Endothelial cell (in vitro differentiated cells): ENCODE measurements at places on chromosomes 5 and 9. TPM values are rescaled to one million over a fixed set of nuclear protein-coding genes. Genes with fewer than 3 reads are reported as not detected.

Gene UIMC1
- 40.9 TPM for total RNA-seq

Gene CCNO
- total RNA-seq = 0.15 TPM

Gene PHYHD1
- 10.3 TPM for total RNA-seq

Gene ANKRD34B
- 0.62 TPM for total RNA-seq

Gene PNPLA7
- 3.9 TPM for total RNA-seq

Gene SPATA31A3
- total RNA-seq = not detected

Gene PCDHGC5
- total RNA-seq = 2.9 TPM

Gene SPINK6
- not detected for total RNA-seq

Gene RAI14
- total RNA-seq = 127 TPM

Gene UNC13B
- total RNA-seq = 39.9 TPM

Gene PTGR1
- 45.7 TPM for total RNA-seq

Gene PCDHB13
- 7.1 TPM for total RNA-seq

Gene KCTD16
- 0.44 TPM for total RNA-seq

Gene SH3RF2
- 0.23 TPM for total RNA-seq

Gene WDR31
- total RNA-seq = 0.95 TPM

Gene PCDHGA3
- total RNA-seq = 1.4 TPM

Gene STC2
- 3.6 TPM for total RNA-seq

Gene SMIM33
- total RNA-seq = not detected

Gene GPR21
- total RNA-seq = 1.8 TPM

Gene UNC5A
- not detected for total RNA-seq

Gene SLC27A6
- 0.28 TPM for total RNA-seq

Gene SLC46A2
- not detected for total RNA-seq

Gene TTLL11
- total RNA-seq = 4.0 TPM

Gene SPATA31C1
- total RNA-seq = not detected

Gene C5orf52
- not detected for total RNA-seq

Gene BTNL9
- 24.3 TPM for total RNA-seq

Gene GABRB2
- 0.26 TPM for total RNA-seq

Gene EPB41L4B
- total RNA-seq = 0.41 TPM

Gene C9orf153
- total RNA-seq = 0.36 TPM

Gene OR1L8
- 0.13 TPM for total RNA-seq

Gene FPGS
- 51.3 TPM for total RNA-seq
